ENCODE measurements at places on chromosomes 12 and 14.

DNA sequence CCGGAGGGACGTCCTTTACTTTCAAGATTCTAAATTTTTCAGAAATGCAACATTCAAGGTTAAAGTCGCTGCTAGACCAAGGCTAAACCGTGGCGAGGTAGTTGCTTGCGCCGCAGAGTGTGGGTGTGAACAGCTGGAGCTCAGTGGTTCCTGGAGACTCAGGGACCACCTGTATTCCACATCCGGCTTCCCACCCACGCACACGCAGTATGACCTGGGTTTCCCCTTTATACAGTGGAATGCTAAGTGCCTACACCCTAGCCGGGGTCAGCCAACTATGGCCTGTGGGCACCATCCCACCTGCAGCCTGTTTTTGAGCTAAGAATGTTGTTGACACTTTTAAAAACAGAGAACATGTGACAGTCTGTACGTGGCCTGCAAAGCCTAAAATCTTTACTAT is 42.9 kb upstream of the TESC start:
- no peak for DNase-seq

DNA sequence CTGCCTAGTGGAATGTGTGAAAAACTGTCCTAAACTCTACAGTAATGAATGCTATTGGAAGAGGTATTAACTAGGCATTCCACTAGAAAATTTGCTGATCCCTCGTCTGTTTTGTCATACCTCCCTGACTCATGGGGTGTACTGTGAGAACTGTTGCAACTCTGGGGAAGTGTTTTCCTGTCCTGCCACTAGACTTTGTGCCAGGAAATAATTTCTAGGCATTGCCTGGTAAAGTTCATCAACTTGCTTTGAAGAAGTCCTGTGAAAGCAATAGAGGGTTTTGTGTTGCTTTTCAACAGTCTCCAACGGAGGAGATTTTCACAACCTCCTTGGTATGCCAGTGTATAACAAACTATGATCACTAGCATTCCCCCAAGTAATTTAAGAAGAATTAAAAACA is 139.9 kb downstream of the AKAP6 start:
- no peak for DNase-seq

DNA sequence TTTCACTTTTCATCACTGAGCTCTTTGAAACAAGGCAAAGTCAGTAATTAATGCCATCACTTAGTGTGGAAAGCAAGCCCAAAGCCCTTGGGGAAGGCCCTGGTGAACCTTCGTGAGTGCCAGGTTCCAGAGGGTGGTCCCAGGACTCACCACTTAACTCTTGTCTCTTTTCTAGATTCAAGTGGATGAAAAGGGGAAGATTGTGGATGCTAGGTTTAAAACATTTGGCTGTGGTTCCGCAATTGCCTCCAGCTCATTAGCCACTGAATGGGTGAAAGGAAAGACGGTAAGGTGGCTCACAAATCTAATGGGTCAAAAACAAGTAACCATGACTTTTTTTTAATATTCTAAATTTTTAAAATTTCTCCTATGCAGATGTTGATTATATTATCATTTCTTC is 2.8 kb downstream of the ISCU start:
- DNase-seq: no peak

DNA sequence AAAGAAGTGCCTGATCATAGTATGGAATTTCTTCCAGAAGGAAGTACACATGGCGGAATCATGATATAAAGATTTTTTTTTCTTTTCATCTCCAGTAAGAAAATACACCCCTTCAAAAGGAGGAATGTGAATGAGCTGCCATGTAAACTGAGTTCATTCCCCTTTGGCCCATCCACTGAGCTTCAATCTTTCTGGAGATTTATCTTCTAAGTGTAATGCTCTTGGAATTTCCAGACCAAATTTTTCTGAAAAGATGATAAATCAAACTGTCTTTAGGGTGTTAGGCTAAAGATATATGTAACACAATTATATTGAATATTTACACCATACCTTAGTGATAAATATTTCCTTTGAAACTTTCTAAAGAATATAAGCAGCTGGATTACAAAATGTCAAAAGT is 5.2 kb downstream of the DCN start:
- DNase-seq: no peak

DNA sequence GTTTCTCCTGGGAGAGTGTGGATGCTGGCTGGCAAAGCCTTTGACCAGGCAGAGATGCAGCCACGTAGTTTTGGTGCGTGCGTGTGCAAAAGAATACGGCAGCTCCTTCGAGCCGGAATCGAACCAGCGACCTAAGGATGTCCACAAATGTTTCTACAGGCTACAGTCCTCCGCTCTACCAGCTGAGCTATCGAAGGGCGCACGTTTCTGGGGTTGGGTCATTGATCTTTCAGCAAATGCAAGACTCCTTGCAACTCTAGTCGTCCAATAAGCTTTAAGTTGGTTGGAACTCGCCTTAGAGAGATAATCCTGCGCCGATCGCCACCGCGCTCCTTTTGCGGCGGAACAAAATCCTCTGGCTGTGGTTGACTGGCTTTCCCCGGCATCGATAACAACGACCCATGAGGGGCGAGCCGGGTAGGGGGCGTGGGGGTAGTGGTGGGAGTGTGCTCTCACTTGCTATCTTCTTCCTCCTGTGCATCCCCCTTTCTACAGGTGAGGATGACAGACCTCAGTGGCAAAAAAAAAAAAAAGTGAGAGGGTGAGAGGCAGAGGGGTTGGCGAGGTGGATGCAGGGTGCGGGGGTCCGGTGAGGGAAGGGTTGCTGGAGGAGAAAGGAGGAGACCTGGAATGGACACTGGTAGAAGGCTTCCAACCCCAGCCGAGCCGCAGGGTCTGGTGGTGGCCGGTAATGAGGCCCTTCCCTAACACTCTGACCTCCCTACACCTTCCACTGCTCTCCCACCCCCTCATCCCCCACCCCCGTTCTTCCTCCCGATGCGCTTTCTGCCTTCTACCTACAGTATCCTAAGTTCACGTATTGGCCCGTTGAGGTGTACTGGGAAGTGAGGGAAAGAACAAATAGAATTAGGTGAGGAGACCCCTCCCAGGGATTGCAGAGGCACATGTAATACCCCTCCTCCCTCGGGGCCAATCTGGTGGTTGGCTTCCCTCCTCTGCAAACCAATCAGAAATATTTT is 11.8 kb upstream of the OR6S1 start:
- DNase-seq: peak; percentile 50

DNA sequence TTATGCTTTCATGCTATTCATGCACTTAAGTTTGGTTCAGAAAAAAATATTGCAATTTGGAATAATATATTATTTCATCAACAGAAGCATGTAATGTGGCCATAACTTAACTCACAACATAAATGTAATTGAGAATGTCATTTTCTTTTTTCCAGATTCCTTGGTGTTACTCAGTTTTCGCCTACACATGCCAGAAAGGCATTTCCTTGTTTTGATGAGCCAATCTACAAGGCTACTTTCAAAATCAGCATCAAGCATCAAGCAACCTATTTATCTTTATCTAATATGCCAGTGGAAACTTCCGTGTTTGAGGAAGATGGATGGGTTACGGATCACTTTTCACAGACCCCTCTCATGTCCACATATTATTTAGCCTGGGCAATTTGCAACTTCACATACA is 14.4 kb downstream of the TRHDE start:
- no peak for DNase-seq

GRCh38 chr12:111643427-111643826 is 42.3 kb downstream of the BRAP start:
- no peak for DNase-seq

DNA sequence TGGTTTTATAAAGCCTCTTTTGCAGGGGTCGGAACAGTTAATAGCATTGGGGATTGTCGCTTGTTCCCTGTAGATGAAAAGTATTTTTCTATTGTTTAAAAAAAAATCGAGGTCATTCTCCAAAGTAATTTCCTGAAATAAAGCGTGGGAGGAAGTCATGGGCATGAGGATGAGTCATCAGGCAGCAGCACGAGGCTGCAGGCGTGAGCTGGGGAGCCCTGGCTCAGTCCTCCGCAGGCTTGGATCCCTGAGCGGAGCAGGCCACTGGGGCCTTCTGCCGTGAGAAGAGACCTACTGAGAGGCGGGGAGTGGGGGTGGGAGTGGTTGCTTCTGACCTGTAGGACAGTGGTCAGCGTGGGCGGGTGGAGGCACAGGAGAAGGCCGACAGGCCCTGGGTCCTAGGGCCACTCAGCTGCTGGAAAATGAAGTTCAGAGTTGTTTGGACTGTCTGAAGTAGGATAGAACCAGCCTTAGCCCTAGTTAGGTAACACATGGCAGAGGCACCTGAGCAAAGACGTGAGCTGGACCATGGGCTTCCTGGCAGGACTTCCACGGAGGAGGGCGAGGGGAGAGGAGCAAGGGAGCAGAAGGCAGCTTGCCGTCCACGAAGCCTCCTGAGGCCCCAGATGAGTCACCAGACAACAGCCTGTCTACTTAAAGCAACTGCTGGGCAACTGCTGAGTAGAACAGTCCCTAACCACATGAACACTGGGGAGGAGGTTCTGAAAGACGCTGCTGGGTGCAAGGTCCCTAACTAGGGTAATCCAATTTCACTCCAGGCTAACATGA is 21.1 kb upstream of the LGALS3 start:
- no peak for DNase-seq

DNA sequence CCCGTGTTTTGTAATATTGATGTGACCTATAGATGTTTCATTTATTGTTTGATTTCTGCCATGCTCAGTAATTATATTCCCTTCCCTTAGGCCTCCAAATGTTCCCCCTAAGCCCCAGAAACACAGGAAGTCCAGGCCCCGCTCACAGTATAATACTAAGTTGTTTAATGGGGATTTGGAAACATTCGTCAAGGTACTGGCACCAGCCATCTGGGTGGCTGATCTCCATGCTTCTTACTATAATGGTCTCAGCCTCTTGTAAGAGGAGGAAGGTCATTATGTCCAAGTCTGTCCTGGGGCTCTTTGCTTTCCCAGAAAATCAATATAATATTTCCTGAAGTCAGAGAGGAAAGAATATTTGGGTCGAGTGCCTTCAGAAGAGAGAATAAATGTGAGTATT is 130.9 kb downstream of the KICS2 start:
- no peak for DNase-seq
